ENCODE measurements at places on chromosomes 3 and 15. TPM values are rescaled to one million over a fixed set of nuclear protein-coding genes. Genes with fewer than 3 reads are reported as not detected.

Gene PRR20G
- not detected for polyA plus RNA-seq

Gene NR2E3
- 1.5 TPM for polyA plus RNA-seq

Gene ILDR1
- polyA plus RNA-seq: not detected

Gene SLC25A20
- polyA plus RNA-seq: 6.6 TPM

Gene GOLGA8S
- polyA plus RNA-seq: 0.19 TPM

Gene MAN2A2
- polyA plus RNA-seq: 42.8 TPM

Gene ZKSCAN7
- 2.7 TPM for polyA plus RNA-seq

Gene SLC25A26
- 15.9 TPM for polyA plus RNA-seq

Gene TNNC1
- 0.71 TPM for polyA plus RNA-seq

Gene HDGFL3
- polyA plus RNA-seq: 34.8 TPM
